ENCODE measurements at places on chromosomes 3 and 15. TPM values are rescaled to one million over a fixed set of nuclear protein-coding genes. Genes with fewer than 3 reads are reported as not detected.

DNA sequence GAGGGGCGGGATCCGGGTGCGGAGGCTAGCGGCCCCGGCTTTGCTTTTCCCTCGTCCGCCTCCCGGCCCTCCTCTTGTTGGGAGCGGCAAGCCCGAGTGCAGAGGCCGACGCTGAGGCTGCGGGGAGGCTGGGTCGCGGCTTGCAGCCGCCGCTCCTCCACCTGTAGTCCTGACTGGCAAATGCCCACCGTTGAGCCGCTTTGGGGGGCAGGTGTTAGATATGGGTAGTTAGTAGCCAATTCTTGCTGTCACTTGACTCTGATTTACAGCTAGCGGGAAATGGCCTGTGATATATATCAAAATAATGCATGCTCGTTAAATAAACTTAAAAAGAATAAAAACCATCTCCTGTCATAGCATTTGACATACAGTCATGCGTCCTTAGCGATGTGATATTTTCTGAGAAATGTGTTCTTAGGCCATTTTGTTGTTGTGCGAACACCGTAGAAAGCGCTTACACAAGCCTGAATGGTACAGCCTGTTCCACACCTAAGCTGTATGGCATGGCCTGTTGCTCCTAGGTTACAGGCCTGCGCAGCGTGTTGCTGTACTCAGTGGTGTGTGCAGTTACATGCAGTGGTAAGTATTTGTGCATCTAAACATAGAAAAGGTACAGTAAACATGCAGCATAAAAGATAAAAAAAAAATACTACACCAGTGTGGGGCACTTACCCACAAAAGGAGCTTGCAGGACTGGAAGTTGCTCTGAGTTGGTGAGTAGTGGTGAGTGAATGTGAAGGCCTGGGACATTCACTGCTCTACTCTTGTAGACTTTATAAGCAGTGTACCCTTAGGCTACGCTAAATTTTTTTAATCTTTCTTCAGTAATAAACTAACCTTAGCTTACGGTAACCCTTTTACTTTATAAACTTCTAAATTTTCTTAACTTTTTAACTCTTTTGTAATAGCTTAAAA lies 873 bp downstream of the CAPN7 start:
- H3K27me3 ChIP-seq, result no peaks in the 10 kb centered on the region
- peak overlapping the region; percentile 95 for H3K27ac ChIP-seq
- H3K36me3 ChIP-seq, result no peaks in the 10 kb centered on the region
- peak overlapping the region; percentile 69 for H3K4me3 ChIP-seq
- DNase-seq, result peak; percentile 33

GRCh38 chr3:36496684-36497633 lies 116.7 kb downstream of the STAC start:
- no peaks in the 10 kb centered on the region for H3K36me3 ChIP-seq
- no peak overlapping the region for H3K4me3 ChIP-seq
- H3K4me1 ChIP-seq, result no peaks in the 10 kb centered on the region
- DNase-seq, result no peak

GRCh38 chr3:45067941-45068340 lies 41.8 kb downstream of the CLEC3B start:
- no peaks in the 10 kb centered on the region for H3K36me3 ChIP-seq
- no peak overlapping the region for H3K27ac ChIP-seq
- H3K4me3 ChIP-seq, result no peak overlapping the region
- DNase-seq, result no peak

DNA sequence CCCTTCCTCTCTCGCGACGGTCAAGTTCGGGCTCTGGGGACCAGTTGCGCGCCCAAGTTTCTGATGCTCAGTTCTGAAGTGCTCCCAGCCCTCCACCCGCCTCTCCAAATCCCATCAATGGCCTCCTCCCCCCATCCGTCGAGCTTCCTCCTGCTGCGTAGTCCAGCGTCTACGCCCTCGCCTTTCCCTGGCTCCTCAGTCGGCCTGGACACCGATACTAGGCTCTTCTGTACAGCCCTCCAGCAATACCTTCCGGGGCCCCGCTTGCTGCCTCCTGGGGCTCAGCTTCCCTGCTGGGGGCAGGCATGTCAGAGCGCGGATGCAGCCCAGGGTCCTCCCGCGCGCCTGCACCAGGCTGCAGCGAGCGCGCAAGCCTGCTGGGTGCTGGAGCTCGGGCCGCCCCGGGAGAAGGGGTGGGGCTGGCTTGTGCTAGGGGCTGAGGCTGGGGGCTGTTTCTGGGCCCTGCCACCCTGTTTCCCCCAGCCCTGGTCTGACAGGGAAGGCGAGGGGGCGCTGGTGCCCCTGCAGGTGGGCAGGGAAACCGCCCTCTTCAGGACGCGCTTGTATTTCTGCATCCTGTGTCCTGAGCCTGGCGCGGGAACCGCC lies 353.3 kb upstream of the SUCLG2 start:
- no peak overlapping the region for H3K4me3 ChIP-seq
- no peak overlapping the region for H3K27ac ChIP-seq
- no peak for DNase-seq
- no peaks in the 10 kb centered on the region for H3K4me1 ChIP-seq

- no peak for DNase-seq
- no peaks in the 10 kb centered on the region for H3K36me3 ChIP-seq
- no peak overlapping the region for H3K4me3 ChIP-seq
- peak overlapping the region; percentile 4 for H3K27ac ChIP-seq
Measured at GRCh38 chr15:68719672-68720071, 101.0 kb downstream of the ANP32A start.

- DNase-seq, result peak; percentile 66
- peak overlapping the region; percentile 91 for H3K27ac ChIP-seq
- no peaks in the 10 kb centered on the region for H3K27me3 ChIP-seq
- H3K4me1 ChIP-seq, result peaks cover 42% of the 10 kb centered on the region
Measured at GRCh38 chr15:67146875-67147381, 81.5 kb downstream of the SMAD3 start.

DNA sequence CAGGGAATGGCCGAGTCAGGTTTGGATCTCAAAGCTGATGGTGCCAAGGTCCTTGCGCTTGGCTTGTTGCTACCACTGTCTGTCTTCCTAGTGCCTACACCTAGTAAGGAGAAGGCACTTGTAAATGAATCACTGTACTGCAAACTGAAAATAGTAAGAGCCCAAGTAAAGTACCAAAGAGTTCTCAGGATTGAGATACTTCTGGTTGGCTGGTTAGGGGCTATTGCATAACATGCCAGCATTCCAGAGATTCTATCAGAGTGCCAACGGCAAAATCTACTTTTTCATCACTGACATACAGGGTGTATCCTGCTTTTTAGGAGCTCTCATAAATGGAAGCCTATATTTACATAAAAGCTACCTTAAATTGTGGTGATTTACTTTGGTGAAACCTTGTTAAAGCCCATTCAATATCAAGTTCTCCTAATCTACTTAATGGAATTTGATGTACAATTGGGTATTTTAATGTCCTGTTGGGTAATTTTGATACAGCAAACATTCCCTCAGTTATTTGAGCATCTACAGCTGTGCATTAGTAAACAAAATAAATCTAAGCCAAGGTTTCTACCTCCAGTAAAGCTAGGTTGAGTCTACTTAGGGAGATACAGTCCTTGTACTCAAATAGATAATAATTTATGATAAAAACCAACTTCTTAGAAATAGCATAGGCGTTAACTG lies 30.7 kb upstream of the CHD2 start:
- no peaks in the 10 kb centered on the region for H3K27me3 ChIP-seq
- DNase-seq, result no peak
- H3K4me1 ChIP-seq, result no peaks in the 10 kb centered on the region
- no peak overlapping the region for H3K4me3 ChIP-seq
- no peaks in the 10 kb centered on the region for H3K36me3 ChIP-seq
- H3K27ac ChIP-seq, result no peak overlapping the region

- no peaks in the 10 kb centered on the region for H3K27me3 ChIP-seq
- H3K36me3 ChIP-seq, result no peaks in the 10 kb centered on the region
- no peak overlapping the region for H3K27ac ChIP-seq
Measured at GRCh38 chr3:195033531-195034091, 237.3 kb downstream of the XXYLT1 start.

- peak overlapping the region; percentile 88 for H3K27ac ChIP-seq
- peak; percentile 77 for DNase-seq
- no peak overlapping the region for H3K4me3 ChIP-seq
Measured at GRCh38 chr3:129560269-129560787, 17.4 kb downstream of the H1-8 start.

DNA sequence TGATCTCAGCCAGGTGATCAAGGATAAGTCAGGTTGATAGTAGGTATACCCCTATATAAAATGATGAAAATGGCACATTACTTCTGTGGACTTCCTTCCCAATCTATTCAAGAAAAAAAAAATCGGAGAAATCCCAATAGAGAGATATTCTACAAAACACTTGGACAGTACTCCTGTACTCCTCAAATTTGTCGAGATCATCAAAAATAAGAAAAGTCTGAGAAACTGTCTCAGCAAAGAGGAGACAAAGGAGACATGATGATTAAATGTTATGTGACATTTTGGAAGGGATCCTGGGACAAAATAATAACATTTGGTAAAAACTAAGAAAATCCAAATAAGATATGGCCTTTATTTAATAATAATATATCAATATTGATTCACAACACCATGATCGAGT lies 94.6 kb downstream of the DCLK3 start:
- no peaks in the 10 kb centered on the region for H3K27me3 ChIP-seq
- H3K36me3 ChIP-seq, result no peaks in the 10 kb centered on the region
- no peaks in the 10 kb centered on the region for H3K4me1 ChIP-seq
- no peak for DNase-seq
- H3K4me3 ChIP-seq, result no peak overlapping the region

DNA sequence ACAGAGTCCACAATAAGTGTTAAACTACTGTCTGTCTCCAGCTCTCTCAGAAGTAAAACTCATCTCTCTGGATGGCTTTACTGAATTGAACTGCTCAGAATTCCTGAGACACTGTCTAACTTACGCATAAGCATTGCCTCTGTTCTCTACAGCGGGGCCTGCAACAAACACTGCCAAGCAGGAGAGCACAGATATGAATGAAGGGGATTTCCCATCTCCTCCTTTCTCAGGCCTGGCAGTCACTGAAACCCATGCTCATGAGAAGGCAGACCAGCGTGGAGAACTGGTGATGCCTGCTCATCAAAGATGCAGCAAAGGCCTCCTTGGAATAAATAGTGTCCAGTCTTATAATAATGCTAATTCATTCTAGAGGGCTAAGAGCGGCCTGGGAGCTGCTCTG lies 10.3 kb downstream of the RASGRP1 start:
- H3K4me3 ChIP-seq, result no peak overlapping the region
- DNase-seq, result no peak
- no peak overlapping the region for H3K27ac ChIP-seq
- no peaks in the 10 kb centered on the region for H3K4me1 ChIP-seq

- DNase-seq, result no peak
- H3K4me3 ChIP-seq, result no peak overlapping the region
- no peak overlapping the region for H3K27ac ChIP-seq
- H3K36me3 ChIP-seq, result no peaks in the 10 kb centered on the region
Measured at GRCh38 chr3:157166561-157166960, 6.6 kb upstream of the CCNL1 start.

- no peaks in the 10 kb centered on the region for H3K27me3 ChIP-seq
- H3K36me3 ChIP-seq, result no peaks in the 10 kb centered on the region
- H3K4me3 ChIP-seq, result no peak overlapping the region
- no peaks in the 10 kb centered on the region for H3K4me1 ChIP-seq
Measured at GRCh38 chr3:56089739-56090138, 378.5 kb downstream of the ERC2 start.

DNA sequence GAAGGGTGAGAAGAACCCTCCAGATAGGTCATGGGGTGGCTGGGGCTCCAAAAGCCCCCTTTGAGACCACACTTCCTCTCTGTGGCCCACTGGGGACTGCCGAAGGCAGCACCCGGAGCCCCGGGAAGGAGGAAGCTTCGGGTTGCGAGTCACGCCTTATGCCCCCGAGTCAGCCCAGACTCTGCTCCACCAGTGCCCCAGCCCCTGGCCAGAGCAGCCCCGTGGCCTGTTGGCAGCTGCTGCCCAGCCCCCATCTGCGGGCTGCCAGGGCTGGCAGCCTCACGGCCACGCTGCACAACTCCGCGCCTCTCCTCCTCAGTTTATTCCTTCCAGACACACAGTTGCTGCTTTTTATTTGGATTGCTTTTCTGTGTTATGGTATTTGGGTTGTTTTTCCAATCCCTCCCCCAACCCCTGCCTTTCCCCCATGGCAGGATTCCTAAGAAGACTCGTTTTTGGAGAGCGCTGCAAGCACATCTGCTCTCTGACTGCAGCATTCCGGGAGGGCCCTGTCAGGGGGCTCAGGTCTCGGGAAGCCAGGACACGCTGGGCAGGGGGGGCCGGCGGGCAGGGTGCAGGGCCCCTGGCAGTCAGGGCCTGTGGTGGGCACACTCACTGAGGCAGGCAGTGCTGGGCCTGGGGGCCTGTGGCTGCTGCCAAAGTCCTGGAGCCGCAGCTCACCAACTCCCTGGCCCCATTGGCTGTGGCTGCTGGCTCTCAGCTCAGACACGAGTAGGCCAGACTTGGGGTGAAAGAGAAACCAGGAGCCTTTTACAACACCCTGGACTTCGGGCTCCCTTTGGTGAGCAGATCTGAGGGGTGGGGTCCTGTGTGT lies 20.2 kb downstream of the MAGEF1 start:
- no peaks in the 10 kb centered on the region for H3K36me3 ChIP-seq
- no peak overlapping the region for H3K4me3 ChIP-seq
- peak overlapping the region; percentile 58 for H3K27ac ChIP-seq
- DNase-seq, result peak; percentile 52
- H3K27me3 ChIP-seq, result no peaks in the 10 kb centered on the region
- H3K4me1 ChIP-seq, result no peaks in the 10 kb centered on the region

GRCh38 chr3:101567528-101568317 lies 6.1 kb downstream of the TRMT10C start:
- no peak overlapping the region for H3K27ac ChIP-seq
- H3K36me3 ChIP-seq, result no peaks in the 10 kb centered on the region
- no peaks in the 10 kb centered on the region for H3K27me3 ChIP-seq
- H3K4me3 ChIP-seq, result no peak overlapping the region
- DNase-seq, result no peak

- no peaks in the 10 kb centered on the region for H3K27me3 ChIP-seq
- no peaks in the 10 kb centered on the region for H3K36me3 ChIP-seq
Measured at GRCh38 chr3:44511238-44511566, 33.7 kb upstream of the ZNF445 start.

- no peaks in the 10 kb centered on the region for H3K27me3 ChIP-seq
- no peak overlapping the region for H3K4me3 ChIP-seq
- H3K27ac ChIP-seq, result no peak overlapping the region
- DNase-seq, result no peak
- H3K4me1 ChIP-seq, result no peaks in the 10 kb centered on the region
Measured at GRCh38 chr3:144524531-144524930, 552.9 kb downstream of the DIPK2A start.

Gene LRRIQ4
- not detected for total RNA-seq

Gene TMEM89
- total RNA-seq, result not detected

Gene FILIP1L
- 74.5 TPM for total RNA-seq

Gene SLC6A6
- total RNA-seq, result 15.9 TPM

Gene VILL
- total RNA-seq, result 9.8 TPM

Gene FBXO40
- total RNA-seq, result 0.06 TPM

Gene SCAANT1
- not detected for total RNA-seq

Gene SERINC4
- total RNA-seq, result not detected

Gene DLEC1
- total RNA-seq, result 1.5 TPM

Gene HYAL1
- total RNA-seq, result 30.5 TPM

Gene MOBP
- total RNA-seq, result not detected
